ENCODE measurements at places on chromosomes 7 and 10. TPM values are rescaled to one million over a fixed set of nuclear protein-coding genes. Genes with fewer than 3 reads are reported as not detected.

GRCh38 chr7:31108097-31108657 is 56.1 kb downstream of the ADCYAP1R1 start:
- DNase-seq = no peak

- no peak for DNase-seq
Observed at GRCh38 chr7:22251281-22251680, 105.7 kb downstream of the RAPGEF5 start.

- no peak for DNase-seq
Observed at GRCh38 chr10:49627644-49628247, 13.9 kb downstream of the CHAT start.

DNA sequence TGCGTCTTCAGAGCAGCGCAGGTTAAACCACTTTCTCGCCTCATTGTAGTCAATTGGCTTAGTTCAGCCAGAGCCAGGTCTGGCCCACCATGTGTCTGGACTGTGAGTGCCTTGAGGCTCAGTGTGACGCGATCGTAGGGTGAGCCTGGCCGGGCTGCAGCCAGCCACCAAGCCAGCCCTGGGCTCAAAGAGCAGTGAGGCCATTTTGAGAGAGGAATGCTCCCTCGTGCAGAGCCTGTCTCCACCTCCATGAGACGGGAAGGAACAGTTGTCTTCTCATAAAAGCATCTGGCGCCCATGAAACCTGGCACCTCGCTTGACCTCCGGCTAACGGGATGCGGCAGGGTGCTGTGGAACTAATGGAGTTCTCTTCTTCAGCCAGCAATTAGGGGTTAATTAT is 34.5 kb downstream of the LHPP start:
- DNase-seq = no peak

- DNase-seq = no peak
Observed at GRCh38 chr10:61359452-61359851, 93.7 kb downstream of the TMEM26 start.

- no peak for DNase-seq
Observed at GRCh38 chr7:27172315-27172774, 1.8 kb downstream of the HOXA10 start.

- no peak for DNase-seq
Observed at GRCh38 chr10:60615541-60615940, 162.7 kb upstream of the CDK1 start.

- DNase-seq = no peak
Observed at GRCh38 chr10:37632641-37633040, 224.8 kb downstream of the ZNF248 start.

The PRSS37 gene
- not detected for total RNA-seq

The LBX1 gene
- total RNA-seq = not detected

The PLPP4 gene
- total RNA-seq = not detected

The HOXA3 gene
- total RNA-seq = 0.35 TPM

The ZNF804B gene
- total RNA-seq = not detected

The EBLN1 gene
- total RNA-seq = not detected

The SLC26A5 gene
- total RNA-seq = not detected

The SOSTDC1 gene
- 0.67 TPM for total RNA-seq

Measured in Right ventricle myocardium superior (tissue), 1 donor.